Myocyte (in vitro differentiated cells): ENCODE measurements at places on chromosomes 7 and 10.
A peak's percentile ranks its signal among the peaks of the same experiment; 100 is the strongest.

- DNase-seq: peak; percentile 62
Measured at GRCh38 chr7:41641011-41641664, 61.8 kb downstream of the INHBA start.

- no peak for DNase-seq
Measured at GRCh38 chr10:61263518-61263917, 189.7 kb downstream of the TMEM26 start.

DNA sequence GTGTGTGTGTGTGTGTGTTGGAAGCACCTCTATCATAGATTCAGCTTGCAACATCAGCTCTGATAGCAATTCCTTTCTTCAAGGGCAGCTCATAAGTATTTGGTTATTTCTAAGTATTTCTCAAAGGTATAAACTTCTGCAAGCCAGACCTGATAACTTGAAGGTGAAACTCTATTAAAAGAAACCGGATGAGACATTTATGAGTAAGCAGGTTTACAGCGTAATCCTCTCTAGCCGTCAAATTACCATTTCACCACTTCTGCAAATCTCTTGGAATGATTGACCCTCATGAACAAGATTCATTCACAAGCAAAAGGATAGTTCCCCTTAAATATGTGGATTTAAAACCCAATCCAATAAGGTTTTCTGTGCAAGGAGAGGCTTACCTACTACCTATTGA, 23.1 kb downstream of the PDE1C start:
- no peak for DNase-seq

GRCh38 chr7:127943541-127944521, 87.4 kb downstream of the LRRC4 start:
- peak; percentile 75 for DNase-seq

DNA sequence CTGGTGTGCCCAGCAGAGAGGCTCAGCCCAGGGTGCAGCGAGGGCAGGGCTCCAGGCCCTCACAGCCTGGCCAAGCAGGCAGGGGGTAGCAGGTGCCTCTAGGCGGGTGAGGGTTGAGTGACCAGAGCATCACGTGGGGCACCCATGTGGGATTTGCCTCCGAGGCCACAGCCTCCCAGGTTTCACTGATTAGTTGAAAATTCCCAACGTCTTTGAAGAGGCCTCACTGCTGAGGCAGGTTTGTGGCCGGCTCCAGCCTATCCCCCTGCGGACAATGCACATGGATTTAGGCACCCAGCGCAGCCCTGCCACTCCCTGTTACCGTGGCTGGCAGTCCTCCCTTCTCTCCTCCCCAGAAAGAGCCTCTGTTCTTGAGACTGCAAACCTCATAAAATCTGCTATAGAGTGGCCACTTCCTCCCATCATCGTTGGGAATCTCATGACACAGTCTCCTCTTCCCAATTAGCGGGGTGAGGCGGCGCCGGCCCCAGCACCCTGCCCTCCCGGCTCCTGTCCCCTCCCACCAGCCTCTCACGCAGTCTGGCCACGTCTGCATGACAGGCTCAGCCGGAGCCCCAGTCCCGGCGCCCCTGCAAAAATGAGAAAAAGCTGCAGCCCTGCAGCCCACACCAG, 10.8 kb downstream of the MYL10 start:
- no peak for DNase-seq

DNA sequence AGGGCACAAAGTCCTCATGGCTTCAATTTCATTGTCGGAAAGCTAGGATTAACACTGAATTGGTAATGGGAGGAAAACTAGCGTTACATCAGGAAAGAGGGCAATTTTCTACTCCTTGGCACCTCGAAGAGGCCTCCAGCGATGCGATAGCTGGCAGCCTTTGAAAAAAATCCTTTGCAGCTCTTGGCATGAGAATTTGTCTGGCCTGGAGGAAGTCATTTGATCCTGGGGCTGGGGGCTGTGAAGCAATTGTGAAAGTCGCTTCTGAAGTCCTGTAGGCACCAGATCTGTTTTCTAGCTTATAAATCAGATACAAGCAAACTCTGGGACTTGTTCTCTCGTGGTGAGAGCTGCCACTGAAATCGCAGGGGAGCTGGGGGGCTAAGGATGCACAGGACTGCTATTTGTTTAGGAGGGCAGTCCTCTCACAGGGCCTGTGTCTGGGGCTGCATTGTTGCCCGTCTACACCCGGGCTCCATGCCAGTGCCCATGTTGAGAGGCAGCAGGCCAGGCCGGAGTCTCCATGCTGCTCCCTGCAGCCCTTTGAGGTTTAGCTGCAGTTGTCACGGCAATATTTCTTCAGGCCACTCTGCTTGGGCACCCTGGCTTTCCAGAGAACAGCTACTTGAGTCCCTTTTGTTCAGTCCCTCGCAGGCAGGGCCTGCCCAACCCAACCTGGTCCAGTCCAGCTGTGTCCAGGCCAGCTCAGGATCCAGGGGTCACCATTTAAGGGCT, 206.8 kb upstream of the LYZL1 start:
- DNase-seq: peak; percentile 11

DNA sequence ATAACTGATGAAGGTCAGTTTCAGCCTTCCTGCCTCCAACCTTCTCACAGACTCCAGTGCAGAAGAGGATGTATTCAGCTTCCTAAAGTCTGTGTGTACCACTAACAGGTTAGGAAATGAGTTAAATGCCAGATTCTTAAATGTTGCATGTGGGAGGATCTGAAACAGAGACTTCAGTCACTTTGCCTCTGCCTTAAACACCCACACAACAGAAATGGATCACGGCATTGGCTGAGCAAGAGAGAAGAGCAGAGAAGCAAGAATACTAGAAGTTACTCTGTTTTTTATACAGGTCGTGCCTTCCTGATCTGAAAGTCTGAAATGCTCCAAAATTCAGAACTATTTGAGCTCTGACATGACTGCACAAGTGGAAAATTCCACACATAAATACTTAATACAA, 98.9 kb upstream of the ARHGAP21 start:
- no peak for DNase-seq

DNA sequence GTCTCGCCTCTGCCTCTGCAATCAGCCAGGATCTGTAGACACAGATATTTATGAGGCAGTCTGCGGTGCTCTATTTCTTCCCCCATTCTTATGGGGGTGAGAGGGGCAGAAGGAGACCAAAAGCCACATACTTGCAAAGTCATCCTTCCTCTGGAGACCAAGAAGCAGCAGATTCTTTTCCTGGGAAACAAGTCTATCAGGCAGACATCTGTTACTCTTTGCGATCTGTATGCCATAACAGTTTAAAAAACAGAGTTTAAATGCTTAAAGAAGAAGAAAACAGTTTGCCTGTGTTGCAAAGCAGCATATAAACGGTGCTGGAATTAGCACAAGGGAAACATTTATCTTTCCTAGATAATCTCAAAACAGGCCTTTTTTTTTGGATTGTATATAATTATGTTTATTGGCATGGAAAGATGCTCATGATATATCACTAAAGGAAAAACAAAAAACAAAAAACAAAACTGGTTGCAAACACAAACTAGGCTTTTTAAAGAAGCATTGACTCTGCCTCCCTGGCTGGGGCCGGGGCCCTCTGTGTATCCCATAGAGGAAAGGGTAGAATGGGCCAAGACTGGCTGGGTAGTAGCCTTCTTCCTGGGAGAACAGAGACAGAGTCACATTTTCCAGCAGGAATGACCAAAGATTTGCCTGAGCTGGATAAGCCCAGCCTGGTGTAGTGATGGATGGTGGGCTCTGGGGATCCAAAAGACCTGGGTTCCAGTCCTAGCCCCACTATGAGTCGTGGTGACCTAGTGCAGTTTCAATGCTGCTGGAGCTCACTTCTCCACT, 50.4 kb downstream of the RGS10 start:
- no peak for DNase-seq

DNA sequence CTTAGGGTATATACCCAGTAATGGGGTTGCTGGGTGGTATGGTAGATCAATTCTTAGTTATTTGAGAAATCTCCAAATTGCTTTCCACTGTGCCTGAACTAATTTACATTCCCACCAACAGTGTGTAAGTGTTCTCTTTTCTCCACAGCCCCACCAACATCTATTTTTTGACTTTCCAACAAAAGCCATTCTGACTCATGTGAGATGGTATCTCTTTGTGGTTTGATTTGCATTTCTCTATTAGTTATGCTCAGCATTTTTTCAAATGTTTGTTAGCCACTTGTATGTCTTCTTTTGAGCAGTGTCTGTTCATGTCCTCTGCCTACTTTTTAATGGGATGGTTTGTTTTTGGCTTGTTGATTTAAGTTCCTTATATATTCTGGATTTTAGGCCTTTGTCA, 66.4 kb downstream of the MGAM2 start:
- peak; percentile 6 for DNase-seq

DNA sequence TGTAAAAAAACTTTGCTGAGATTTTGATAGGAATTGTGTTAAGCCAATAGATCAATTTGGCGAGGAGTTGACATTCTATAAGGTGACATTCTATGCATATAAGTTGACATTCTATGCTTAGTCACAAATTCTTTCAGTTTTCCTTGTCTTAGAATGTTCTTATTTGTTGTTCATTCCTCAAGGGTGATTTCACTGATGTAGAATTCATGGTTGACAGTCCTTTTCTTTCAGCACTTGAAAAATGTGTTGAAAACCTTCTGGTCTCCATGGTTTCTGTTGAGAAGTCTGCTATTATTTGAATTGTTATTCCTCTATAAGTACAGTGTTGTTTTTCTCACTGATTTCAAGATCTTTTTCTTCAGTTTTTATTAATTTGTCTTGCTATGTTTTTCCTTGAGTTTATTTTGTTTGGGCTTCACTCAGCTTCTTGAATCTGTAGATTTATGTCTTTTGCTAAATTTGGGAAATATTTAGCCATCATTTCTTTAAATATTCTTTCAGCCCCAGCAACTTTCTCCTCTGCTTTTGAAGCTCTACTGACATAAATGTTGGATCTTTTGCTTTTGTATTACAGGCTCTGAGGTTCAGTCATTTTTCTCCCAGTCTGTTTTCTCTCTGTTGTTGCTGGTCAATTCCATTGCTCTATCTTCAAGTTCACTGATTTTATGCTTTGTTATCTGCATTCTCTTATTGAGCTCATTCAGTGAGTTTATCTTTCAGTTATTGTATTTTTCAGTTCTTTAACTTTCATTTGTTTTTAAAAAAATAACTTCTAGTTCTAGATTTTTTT, 154.9 kb downstream of the SDK1 start:
- DNase-seq: no peak

- no peak for DNase-seq
Measured at GRCh38 chr7:33410266-33410665, 280.9 kb downstream of the BBS9 start.

- no peak for DNase-seq
Measured at GRCh38 chr7:42222125-42222524, 14.9 kb downstream of the GLI3 start.

DNA sequence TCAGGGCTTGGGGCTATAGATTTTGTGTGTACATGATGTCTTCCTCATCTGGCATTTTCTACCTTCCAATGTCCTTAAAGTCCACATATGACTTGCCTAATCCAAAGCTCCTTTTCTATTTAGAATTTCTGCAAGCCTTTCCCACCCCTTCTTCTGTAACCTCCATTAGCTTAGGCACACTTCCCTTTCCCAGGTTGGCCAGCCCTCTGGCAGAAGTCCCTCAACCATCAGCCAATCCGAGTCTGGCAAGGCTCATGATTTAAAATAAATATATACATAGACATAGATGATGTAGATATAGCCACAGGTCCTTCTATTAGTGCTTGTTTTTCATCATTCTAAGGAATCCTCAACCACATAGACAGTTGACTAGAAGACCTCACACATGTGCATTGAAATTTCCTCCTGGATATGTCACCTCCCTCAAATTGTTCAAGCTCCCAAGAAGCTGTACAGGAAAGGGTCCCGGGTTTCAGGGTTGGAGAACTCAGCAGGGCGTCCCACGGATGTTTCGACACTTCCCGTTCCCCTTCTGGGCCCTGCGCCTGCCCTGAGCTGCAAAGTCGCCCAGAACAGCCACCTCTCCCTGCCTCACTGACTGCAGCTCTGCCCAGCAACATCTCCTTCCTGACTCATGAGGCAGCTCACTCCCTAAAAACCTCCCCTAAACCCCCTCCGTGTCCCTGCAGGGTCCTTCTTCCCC, 20.4 kb upstream of the PIK3AP1 start:
- DNase-seq: no peak

GRCh38 chr7:133253519-133253875, 619 bp downstream of the EXOC4 start:
- peak; percentile 62 for DNase-seq

DNA sequence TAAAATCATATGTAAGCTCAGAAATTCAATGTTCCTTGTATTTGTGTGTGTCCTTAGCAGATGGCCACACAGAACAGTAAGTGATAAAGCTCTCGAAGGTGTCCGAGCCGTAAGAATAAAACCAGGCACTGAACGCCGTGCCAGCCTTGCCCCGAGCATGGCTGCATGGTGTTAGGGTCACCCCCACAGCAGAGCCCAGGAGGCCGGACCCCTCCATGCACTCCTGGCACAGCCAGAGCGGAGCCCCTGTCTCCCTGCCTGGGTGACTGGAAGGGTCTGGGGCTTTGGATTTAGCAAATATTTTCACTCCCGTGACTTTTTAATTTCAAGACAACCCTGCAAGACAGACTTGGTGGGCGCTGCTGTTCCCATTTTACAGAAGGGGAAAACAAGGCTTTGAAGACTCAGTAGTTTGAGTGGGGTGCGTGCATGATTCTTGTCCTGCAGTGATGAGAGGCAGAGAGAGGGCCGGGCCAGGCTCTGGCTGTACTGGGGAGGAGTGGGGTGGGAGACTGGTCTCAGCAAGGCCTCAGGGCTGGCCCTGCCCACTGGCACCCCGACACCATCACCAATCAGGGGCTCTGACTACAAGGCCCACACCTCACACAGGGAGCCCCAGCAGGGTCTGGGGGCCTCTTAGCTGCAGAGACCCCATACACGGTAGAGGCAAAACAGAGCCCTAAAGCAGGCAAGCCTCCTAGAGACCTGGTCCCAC, 39.4 kb downstream of the VIPR2 start:
- DNase-seq: no peak

- DNase-seq: no peak
Measured at GRCh38 chr10:86401588-86402282, 35.1 kb upstream of the GRID1 start.

DNA sequence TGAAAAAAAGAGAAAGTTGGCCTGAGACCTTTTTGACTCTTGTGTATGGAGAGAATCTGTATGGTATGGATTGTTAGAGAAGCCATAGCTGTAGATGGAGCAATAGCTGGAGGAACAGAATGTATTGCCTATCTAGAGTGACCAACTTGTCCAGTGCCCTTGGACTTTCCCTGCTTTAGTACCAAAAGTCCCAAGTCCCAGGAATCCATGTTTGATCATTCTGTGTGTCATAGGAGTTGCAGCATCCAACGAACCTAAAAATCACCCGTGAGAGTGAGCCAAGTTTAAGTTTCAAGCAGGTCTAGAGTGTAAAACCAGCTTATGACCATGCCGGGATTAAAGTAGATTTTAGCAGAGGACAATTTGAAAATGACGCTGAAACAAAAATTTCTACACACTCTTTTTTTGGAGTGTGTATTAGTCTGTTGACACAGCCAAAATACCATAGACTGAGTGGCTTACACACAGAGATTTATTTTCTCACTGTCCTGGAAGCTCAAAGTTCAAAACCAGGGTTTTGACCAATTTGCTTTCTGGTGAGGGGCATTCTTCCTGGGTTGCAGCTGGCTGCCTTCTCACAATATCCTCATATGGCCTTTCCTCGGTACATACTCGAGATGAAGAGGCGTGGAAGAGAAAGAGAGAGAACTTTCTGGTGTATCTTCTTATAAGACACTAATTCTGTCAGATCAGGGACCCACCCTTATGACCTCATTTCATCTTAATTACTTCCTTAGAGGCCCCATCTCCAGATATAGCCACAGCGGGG, 36.9 kb upstream of the ZNF518A start:
- DNase-seq: no peak
